DMS 273 treated with DMSO at 0.1 percent for 48 hours (cell line): ENCODE measurements at places on chromosomes 3 and 15.

DNA sequence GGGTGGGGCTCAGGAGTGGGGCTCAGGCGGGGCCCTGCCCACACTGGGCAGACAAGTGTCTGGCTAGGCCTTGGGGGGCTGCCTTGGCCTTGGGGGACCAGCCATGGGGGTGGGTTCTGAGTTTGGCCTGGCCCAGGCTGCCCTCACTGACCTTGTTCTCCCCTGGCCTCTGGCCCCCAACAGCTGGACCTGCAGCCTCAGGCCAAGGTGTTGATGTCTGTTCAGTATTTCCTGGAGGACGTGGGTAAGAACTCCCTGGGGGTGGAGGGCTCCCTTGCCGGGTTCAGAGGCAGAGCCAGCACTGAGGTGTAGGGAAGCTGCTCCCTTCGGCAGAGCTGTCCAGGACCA, 20.0 kb downstream of the PRKCD start:
- DNase-seq, result no peak

GRCh38 chr3:135784557-135784956, 181.0 kb upstream of the PPP2R3A start:
- DNase-seq, result no peak

GRCh38 chr3:33074217-33075067, 22.5 kb downstream of the GLB1 start:
- DNase-seq, result no peak

- no peak for DNase-seq
Measured at GRCh38 chr3:123036352-123037014, 8.9 kb upstream of the SEMA5B start.

- no peak for DNase-seq
Measured at GRCh38 chr3:129032716-129033115, 27.9 kb upstream of the GP9 start.
